ENCODE measurements at places on chromosomes 13 and 19.

GRCh38 chr19:45994456-45994997, 740 bp upstream of the CCDC61 start:
- DNase-seq: no peak

GRCh38 chr13:52067237-52067636, 42.7 kb downstream of the UTP14C start:
- DNase-seq: no peak

- DNase-seq: no peak
These were observed 1.1 kb upstream of the PROZ start for GRCh38 chr13:113157206-113157928.

GRCh38 chr13:111177921-111178320, 62.8 kb downstream of the ARHGEF7 start:
- no peak for DNase-seq

- no peak for DNase-seq
These were observed at the start of gene DBP for GRCh38 chr19:48636859-48637448. TSS of gene DBP (minus strand) at chr19:48637379. CDS start at chr19:48636994, 385 bp downstream.

GRCh38 chr19:45848922-45849321, 14.0 kb downstream of the SYMPK start:
- no peak for DNase-seq

GRCh38 chr19:44848036-44848811, 2.1 kb downstream of the NECTIN2 start:
- no peak for DNase-seq

GRCh38 chr13:99432609-99433542, 68.4 kb upstream of the TM9SF2 start:
- peak; percentile 71 for DNase-seq

Data from GM04504 (cell line).